EL (cell line): ENCODE measurements at places on chromosomes 7 and 10.

GRCh38 chr10:99858849-99859248 is 76.4 kb downstream of the ABCC2 start:
- DNase-seq: no peak

DNA sequence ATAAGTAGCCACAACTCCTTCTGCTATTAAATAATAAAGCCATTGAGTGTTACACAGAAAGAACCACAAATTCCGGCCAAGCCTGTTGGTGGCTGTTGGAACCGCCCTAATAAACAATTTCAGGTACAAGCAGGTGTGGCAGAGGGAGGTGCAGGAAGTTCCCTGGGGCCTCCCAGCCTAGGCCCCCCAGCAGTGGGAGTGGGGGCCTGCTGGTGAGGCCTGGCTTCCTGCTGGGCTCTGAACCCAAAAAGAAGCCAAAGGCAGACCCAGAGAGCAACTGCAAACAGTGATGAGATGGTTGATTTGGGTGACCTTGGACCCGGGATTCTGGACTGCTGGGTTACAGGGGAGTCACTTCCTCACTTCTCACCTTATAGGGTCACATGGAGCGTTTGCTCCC is 21.0 kb upstream of the LMTK2 start:
- no peak for DNase-seq

GRCh38 chr7:88305044-88305443 is 1.6 kb downstream of the STEAP4 start:
- no peak for DNase-seq

- DNase-seq: no peak
These were observed 193.3 kb downstream of the GRM8 start for GRCh38 chr7:127059475-127059874.

DNA sequence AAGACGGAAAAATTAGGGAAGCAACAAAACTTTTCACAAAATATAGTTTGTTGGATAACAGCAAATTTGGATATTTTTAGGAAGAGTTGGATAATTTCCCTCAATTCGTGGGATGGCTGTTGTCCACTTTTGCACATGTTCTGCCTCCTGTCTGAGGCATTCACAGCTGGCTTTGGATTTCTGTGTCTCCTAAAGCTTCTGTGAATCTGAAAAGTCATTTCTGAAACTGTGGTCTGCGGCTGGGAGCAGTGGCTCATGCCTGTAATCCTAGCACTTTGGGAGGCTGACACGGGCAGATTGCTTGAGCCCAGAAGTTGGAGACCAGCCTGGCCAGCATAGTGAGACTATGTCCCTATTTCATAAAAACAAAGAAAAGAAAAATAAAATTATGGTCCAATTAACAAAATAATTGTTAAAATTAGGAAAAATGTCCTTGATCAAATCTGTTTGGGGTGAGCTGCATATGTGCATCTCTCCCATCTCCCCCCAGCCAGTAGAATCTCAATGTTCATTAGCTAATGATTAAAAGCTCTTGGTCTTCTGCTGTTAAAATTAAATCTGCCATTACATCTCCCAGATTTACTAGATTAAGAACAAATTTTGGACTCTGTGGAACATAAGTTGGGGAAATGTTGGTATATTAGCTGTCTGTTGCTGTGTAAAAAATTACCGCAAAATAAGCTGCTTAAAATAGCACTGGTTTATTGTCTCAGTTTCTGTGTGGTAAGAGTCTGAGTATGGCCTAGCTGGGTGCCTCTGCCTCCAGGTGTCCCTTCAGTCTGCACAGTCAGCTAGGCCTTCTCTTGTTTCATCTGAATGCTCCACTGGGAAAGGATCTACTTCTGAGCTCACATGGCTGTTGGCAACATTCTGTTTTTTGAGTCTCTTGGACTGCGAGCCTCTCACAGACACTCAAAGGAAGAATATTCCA is 332.0 kb upstream of the FZD1 start:
- no peak for DNase-seq

- DNase-seq: peak; percentile 97
These were observed 7.8 kb downstream of the HTRA1 start for GRCh38 chr10:122468926-122469781.

DNA sequence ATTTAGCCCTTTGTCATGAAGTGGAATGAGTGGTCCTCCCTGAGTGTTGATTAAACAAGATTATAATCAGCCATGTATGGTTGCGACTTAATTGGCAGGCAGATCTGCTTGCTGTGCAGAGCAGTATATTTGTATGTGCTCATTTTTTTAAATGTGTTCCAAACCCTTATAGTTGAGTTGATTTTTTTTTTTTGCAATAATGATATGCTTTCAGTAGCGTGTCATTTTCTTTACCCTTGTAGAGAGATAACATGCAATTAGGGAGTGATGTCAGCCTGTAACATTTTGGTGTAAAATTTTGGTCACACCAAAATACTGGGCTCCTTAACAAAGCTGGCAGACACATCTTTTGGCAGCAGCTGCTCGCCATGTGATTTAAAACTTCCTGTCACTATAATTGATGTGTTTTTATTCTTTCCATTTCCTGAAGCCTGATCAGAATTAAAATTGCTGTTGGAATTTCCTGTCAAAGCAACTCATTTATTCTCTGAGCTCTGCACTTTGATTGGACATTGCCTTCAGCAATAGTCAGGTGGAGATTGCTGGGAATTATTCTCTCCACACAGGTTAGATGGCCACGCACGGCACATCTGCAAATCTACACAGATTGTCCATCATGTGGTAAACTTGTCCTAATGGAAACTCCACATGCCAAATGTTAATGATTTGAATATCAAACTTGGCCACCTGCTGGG is 125.3 kb downstream of the DYNC1I1 start:
- DNase-seq: no peak

- DNase-seq: no peak
These were observed 353.0 kb downstream of the ANKRD30A start for GRCh38 chr10:37478381-37478780.
